Activated naive CD4-positive, alpha-beta T cell (primary cell): ENCODE measurements at places on chromosomes 7 and 10.

GRCh38 chr10:60257767-60258428, 131.8 kb downstream of the ANK3 start:
- DNase-seq = no peak

GRCh38 chr7:21986096-21986495, 40.4 kb upstream of the CDCA7L start:
- no peak for DNase-seq

DNA sequence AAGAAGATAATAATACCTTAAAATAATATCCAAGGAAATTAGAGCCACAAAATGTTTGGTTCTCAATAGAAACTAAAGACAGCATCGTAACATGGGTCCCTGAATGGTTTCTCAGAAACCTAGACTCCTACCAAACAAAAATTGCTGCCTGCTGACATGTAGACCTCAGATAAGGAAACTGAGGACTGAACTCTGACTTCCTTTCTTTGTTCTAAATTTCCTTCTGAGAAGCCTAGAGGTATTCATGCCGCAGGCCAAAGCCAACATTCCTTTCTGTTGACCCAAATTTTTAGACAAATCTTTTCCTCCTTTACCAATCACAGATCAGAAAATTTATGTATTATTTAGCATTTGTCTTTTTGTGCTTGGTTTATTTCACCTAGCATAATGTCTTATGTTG, 816.7 kb upstream of the PHF14 start:
- no peak for DNase-seq

- DNase-seq = no peak
Observed at GRCh38 chr7:141686074-141686473, 15.9 kb downstream of the DENND11 start.

DNA sequence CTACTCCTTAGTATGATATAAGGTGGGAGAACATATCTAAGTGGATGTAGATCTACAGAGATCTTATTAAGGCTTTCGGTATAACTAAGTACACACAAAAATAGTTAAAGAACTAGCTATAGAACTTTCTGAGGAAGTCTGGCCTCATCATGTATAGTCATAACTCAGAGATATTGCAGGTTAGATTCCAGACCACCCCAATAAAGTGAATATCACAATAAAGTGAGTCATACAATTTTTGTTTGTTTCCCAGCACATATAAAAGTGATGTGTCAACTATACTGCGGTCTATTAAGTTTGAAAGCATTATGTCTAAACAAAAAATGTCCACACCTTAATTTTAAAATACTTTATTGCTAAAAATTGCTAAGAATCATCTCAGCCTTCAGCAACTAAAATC, 24.7 kb upstream of the SEMA3A start:
- DNase-seq = no peak

GRCh38 chr7:159023746-159024145, 120.9 kb downstream of the VIPR2 start:
- DNase-seq = no peak

- no peak for DNase-seq
Observed at GRCh38 chr10:17272648-17273047, 44.6 kb downstream of the VIM start.
